ENCODE measurements at places on chromosomes 2 and 18.
A peak's percentile ranks its signal among the peaks of the same experiment; 100 is the strongest.

- DNase-seq: peak; percentile 8
Measured at GRCh38 chr2:214481204-214481603, 70.3 kb downstream of the VWC2L start.

DNA sequence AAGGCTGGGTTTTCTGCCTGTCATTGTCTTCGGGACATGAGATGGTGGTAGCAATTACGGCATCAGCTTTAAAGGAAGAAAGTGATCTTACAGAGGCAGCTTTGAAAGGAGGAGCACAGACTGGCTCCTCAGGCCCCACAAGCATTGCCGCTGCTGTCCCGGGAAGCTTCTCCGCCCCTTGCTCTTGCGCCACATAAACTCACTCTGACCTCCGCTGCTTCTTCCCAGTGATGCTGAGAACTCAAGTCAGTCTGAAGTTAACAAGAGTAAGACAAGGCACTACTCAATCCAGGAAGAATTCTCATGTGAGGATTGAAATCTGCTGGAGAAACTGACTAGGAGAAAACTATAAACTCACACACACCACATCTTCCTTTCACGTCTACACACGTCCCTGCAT is 112.4 kb upstream of the RIOK3 start:
- DNase-seq: peak; percentile 27

- DNase-seq: no peak
Measured at GRCh38 chr18:53261241-53261640, 921.2 kb downstream of the DCC start.

DNA sequence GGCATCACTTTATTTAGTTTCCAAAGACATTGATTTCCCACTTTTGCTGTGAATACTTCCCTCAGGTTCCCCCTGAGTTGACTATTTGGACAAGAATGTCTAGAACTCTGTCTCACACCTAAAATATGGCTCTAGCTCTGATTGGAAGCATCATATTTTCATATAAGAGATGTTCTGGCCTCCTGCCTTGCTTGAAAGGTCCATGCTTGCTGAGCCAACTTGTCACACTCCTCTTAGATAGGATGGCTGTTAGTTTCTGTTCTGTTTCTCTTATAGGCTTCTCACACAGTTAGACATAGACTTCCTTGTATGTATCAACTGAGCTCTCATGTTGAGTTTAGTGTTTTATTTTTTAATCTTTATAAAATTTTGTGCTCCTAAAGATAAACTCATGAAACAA is 87.1 kb downstream of the CNTNAP5 start:
- DNase-seq: peak; percentile 9

DNA sequence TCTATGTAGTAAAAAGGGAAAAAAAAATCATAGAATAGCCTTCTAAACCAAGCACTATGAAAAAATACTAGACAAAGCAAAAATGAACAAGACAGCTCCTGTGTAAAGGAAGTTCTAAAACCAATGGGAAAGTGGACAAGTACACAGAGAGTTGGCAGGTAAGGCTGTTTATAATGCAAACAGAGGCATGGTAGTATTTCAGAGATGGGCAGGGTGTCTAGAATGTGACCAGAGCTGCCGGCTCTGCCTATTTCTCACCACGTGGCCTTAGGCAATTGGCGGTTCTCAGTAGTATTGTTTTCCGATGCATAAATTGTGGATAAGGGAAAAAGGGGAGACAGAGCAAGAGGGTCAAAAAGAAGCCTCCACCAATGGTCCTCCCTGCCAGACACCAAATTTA is 173.6 kb downstream of the ANKRD30B start:
- no peak for DNase-seq

GRCh38 chr2:207477896-207478295 is 51.9 kb upstream of the CREB1 start:
- DNase-seq: no peak

GRCh38 chr2:177830881-177831386 is 241.6 kb downstream of the PDE11A start:
- DNase-seq: no peak

- no peak for DNase-seq
Measured at GRCh38 chr2:70474256-70474848, 79.3 kb downstream of the TGFA start.

DNA sequence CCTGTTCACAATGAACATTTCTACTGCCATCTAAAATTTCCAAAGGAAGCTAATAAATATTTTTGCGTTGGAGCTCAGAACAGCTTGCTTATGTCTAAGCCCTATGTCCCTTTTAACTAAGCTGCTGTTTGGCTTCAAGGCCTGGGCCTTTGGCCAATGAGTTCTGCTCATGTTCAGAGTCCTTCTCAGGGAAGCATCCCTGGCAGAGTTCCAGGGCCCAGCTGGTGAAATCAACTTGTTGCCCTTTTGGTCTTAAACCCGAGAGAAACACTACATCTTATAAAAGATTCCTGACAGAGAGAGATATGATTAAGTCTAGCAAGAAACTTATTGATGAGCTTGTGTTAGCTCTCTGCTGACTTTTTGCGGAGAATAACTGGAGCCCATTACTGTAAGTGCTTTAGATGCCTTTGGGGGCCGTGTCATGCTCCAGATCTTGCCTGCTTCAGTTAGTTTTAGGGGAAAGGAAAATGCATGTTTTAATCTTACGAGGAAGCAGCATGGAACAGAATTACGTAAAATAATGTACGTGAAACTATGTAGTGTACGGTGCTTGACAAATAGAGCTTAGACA is 102.5 kb upstream of the NOSTRIN start:
- DNase-seq: no peak

GRCh38 chr2:203891474-203891873 is 23.9 kb downstream of the CTLA4 start:
- peak; percentile 68 for DNase-seq

GRCh38 chr2:230828272-230828961 is 36.3 kb upstream of the ITM2C start:
- no peak for DNase-seq

GRCh38 chr2:191696966-191697365 is 19.0 kb downstream of the NABP1 start:
- DNase-seq: no peak

DNA sequence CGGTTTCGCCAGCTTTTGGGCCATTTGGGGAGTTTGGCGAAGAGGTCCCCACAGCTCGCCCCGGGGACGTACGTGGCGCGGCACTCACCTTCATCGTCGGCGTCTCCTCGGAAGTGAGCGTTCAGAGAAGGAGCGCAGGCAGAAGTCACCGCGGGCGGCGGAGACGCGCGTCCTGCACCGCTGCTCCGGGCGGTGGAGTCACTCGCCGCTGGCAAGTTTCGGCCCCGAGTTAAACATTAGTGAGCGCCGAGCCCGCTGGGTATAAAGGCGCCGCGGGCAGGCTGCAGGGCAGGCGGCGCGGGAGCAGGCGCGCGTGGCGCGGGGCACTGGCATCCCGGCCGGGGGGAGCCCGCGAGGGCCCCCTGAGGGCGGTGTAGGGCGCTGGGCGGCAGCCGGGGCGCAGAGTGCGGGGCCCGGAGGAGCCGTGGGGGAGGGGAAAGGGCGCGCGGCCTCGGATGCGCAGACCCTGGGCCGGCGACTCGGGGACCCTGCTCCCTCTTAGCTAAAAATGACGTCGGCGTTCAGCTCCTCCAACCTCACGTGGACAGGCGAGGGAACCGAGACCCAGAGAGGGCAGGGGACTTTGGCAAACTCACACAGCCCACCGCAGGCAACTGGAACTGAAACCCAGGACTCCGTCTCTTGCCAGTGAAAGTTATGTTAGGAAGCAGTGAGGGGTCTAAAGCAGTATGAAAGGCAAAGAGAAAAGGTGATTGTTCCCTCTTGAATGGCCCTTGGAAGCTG is at the start of gene DPP4:
Gene DPP4 (minus strand): TSS at position 328 of the 744 bp plus-strand sequence. CDS start 234 bp downstream, at position 94.
- DNase-seq: no peak

DNA sequence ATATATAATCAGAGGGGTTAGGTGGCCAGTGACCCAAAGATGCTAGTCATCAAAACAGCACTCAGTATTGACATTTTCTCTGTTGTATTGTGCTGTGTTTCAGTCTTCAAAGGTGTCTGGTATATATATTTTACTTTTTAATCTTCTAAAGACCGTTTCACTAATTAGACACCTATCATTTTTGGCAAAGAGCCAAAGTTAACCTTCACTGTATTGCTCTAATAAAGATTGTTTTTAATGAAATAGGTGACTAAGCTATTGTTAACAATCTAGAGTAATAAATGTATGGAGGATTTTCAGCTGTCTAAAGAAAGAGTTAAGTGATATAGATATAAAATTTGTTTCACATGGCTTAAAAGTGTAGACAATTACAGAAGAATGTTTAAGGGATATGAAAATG is 264.0 kb downstream of the CNTNAP5 start:
- no peak for DNase-seq

DNA sequence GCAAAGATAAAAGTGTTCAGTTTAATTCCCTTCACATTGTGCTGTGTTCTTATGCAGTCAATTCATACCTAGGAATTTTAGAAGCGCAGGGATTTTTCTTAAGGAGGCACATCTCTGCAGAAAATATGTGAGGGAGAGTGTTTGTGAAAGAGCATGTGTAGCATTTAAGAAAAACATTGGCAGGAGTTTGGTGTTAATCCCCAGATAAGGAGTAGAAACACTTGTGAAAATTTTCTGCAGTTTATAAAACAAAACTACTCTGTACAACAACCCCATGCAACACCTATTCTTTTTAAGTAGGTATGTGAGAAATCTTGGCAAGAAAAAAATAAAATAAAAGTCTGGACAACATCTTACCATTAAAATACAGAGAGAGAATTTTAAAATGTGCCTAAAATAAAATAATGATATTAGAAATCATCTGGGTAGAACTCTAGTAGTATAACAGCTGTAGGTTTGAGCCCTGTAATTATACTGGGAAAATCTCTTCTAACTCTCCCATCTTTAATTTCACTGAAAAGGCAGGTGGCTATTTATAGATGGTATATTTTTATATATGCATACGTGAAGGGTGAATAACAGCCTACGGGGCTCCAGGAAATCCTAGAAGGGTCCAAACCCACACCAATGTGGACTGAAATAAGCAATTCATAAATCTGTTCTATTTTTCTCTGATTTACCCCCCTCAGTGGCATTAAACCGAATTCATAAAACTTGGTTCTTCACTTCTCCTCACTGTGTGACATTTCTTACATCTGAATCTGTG is 6.6 kb downstream of the FZD7 start:
- DNase-seq: no peak

- DNase-seq: peak; percentile 51
Measured at GRCh38 chr2:144937910-144938709, 418.2 kb upstream of the ZEB2 start.

- DNase-seq: no peak
Measured at GRCh38 chr2:3747032-3747654, 43.8 kb downstream of the DCDC2C start.

GRCh38 chr2:69013840-69014821 is 1.2 kb downstream of the ANTXR1 start:
- DNase-seq: no peak

GRCh38 chr2:239114119-239114581 is 266.3 kb downstream of the TWIST2 start:
- no peak for DNase-seq

- DNase-seq: no peak
Measured at GRCh38 chr2:216878072-216878471, 18.2 kb upstream of the TNP1 start.

GRCh38 chr2:173397539-173397938 is 42.9 kb downstream of the CDCA7 start:
- DNase-seq: peak; percentile 15

DNA sequence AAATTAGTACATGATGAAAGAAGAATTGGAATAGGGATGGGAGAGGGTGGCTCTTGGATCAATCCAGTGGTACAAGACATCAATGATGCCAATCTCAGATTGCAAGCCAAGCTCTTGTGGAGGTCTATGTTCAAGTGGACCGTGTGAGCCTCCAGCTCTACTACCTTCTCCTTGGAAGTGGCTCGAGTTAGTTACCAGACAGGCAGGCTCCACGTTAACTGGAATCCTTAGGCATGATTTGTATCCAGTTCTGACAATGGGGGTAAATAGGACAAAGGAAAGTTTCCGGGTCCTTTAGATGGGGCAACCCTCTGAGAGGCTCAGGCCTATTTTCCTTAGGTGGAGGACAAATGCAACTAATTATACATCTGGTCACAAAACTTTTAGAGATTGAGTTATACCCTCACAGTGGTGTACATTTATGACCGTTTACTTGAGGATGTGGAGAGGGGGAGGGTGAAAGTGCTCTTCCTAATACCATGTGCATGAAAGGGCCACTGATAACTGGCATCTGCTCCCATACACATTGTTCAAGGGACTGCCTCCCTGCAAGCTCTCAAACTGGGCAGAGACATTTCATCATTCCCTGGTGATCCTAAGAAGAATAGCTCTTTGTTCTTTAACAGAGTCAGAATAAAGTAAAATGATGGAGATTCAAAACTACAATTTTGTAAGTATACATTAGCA is 180.2 kb downstream of the SOCS6 start:
- DNase-seq: no peak

DNA sequence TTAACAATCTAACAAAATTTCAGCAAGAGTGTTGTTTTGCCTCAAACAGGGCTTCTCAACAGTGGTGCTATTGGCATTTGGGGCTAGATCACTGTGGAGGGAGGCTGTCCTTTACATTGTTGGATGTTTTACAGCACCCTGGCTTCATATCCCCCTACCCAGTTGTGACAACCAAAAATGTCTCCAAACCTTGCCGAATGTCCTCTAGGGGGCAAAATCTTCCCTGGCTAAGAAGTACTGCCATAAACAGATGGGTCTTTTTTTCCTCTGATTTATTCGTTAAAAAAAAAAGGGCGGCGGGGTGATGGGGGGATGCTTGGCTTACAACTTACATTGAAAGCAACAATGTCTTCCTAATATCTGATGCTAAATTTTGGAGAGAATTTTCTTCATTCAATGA is 207.6 kb upstream of the CCDC150 start:
- DNase-seq: peak; percentile 19

DNA sequence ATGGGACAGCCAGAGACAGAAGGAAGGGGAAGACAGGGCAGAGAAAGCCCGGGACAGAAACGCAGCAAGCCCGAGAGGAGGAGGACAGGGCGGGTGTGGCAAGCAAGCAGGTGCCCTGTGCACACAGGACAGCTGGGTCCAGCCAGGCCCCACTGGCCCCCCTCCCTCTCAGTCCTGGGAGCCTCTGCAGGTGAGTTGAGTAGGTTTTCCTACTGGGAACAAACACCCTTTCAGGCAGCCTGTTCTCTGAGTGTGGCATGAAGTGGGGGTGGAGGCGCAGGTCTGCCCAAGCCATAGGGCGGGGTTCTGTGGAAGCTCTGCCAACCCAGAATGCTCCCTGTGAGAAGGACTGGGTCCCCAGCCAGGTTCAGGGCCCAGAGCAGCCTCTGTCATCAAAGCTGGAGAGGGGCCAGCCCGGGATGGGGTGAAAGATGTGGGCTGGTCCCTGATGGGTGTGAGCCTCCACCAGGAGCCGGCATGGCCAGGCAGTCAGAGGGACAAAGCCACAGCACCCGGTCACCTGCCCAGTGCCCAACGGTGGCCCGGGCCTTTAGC is 129.4 kb downstream of the TFCP2L1 start:
- DNase-seq: no peak

DNA sequence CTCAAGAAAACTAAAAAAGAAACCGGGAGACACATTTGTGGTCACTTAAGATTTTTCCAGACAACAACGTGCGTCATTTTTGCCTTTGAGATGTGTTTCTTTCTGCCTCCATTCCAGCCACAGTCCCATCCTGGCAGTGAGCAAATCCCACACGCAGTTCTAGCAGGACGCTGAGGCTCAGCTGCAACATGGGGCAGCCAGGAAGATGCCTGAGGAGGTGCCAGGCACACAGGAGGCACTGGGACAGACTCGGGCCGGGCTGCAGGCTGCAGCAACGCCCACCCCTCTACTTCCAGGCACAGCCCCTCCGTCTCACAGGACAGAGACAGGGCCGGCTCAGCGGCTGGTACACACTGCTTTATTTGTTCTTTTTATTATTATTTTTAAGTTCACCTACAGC is 13.1 kb downstream of the KLF11 start:
- no peak for DNase-seq

- DNase-seq: no peak
Measured at GRCh38 chr2:623130-623922, 53.9 kb downstream of the TMEM18 start.

All from bronchial epithelial cell (primary cell).